Esophagus squamous epithelium (tissue), 5 donors: ENCODE measurements at places on chromosomes 12 and 14.

DNA sequence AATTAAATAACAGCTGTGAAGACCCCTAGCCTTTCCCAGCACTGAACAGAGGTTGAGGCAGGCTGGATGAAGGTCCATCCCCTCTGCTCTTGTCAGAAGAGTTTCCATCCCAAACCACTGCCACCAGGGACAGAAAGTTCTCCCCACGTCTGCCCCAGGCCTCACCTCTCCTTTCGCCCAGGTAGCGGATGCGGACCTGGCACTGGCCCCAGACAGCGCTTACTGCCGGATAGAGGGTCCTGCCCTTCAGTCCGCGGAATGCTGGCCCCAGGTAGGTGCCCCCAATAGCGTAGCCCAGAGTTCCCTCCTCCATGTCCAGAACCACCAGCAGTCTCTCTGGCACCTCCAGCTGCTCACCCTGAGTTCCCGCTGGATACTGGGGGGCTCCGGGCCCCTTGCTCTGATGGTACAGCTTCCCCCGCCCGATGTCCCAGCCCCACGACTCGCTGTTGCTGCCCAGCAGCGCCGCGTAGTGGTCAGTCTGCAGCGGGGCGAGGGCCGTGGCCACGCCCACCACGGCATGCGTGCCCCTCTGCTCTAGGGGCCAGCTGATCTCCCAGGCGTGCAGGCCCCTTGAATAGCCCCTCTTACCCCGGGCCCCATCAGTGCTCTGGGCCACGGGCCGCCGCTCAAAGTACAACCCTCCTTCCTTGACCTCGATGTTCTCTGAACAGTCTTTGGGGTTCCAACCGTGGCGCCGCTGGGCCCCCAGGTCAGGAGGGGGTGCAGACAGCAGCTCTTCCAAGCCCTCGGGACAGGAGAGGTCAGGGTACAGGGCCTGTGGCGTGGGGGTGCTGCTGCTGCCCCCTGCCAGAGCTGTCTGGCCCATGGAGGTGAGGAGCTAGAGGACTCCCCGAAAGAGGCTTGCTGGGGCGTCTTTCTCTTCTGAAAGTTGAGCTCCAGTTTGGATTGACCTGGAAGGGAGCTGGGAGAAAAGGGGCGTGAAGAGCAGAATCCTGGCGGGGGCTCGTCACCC lies 742 bp downstream of the SPSB2 start:
- no peak for DNase-seq

GRCh38 chr12:54588110-54588889 lies at the start of gene PPP1R1A:
Gene PPP1R1A, minus strand, starts transcription at chr12:54588659. Its CDS starts 171 bp downstream, at chr12:54588488.
- no peak for DNase-seq

DNA sequence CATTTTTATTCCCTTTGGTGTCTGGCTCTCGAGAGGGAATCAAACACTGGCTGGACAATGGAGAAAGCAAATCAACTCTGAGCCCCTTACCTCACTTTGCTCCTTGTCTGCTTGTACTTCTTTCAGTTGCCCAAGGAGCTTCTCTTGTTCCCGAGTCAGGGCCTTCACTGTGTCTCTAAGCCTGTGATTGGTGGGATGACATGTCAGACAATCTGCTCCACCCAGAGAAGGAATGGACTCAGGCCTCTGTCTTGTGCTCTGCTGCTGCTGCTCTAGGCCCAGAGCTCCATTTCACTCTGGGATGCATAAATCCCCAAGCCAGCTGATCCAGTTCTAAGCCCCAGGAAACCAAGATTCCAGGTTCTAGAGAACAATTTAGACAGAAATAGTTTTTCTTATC lies 7.6 kb downstream of the CALCOCO1 start:
- DNase-seq: no peak

GRCh38 chr14:99042381-99043266 lies 229.4 kb downstream of the BCL11B start:
- no peak for DNase-seq

- DNase-seq: no peak
Observed at GRCh38 chr14:22472935-22473854, 115.8 kb downstream of the DAD1 start.

DNA sequence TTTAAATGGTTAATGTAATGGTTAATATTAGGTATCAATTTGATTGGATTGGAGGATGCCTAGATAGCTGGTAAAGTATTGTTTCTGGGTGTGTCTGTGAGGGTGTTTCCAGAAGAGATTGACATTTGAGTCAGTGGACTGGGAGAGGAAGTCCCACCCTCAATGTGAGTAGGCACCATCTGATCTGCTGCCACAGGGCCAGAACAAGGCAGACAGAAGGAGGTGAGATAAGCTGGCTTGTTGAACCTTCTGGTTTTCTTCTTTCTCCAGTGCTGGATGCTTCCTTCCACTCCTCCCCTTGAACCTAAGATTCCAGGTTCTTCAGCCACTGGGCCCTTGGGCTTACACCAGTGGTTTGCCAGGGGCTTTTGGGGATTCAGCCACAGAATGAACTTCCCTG lies 756.5 kb upstream of the LRFN5 start:
- no peak for DNase-seq

- no peak for DNase-seq
Observed at GRCh38 chr12:116937640-116938039, 26.9 kb downstream of the FBXW8 start.

DNA sequence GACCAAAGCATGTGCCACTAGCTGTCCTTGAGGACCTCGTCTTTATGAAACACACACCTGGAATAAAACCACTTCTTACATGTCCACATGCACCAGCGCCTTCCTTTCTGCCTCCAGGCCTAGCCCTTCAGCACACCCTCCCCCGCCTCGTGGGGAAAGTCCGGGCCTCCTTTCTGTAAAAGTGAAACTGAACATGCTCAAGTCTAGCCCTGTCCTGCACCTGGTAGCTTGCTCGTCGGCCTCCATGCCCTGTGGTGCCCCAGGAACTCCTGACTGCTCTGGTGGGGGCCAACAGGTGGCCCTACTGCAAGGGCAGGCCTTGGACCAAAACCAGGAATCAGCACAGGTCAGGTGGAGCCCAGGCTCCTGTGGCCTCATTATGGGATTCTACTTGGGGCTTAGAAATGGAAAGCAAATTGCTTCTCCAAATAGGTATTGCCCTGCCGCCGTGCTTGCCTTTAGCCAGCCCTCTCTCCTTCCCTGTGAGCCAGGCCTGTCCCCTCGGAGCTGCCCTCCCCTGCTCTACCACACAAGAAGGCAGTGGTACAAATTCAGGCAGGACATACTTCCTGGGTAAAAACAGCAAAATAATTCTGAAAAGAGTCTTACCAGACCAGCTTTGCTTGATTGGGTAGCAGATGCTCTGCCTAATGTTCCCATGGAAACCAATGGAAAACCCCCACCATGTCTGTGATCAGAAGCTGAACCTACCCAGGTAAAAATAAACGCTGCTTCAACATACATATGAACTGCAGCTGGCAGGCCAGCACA lies 43.5 kb downstream of the ERH start:
- no peak for DNase-seq

DNA sequence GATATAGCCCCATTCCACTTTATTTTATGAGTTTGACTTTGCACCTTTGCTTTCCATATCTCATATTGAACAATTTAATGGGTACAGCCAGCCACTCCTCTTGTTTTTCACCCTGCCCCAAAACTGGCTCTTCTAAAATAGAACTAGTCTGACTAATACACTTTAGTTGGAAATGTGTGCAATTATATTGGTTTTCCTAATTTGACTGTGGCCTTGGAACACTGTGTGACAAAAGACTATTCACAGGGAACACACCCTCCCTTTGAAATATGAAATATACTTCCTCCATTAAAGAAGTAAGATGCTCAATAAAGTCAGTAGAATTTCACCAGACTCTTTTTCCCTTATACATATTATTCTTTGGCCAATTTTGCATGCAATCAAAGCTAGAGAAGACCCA lies 218.6 kb upstream of the DCN start:
- no peak for DNase-seq

GRCh38 chr14:103329401-103330347 lies 4.4 kb upstream of the EIF5 start:
- no peak for DNase-seq

DNA sequence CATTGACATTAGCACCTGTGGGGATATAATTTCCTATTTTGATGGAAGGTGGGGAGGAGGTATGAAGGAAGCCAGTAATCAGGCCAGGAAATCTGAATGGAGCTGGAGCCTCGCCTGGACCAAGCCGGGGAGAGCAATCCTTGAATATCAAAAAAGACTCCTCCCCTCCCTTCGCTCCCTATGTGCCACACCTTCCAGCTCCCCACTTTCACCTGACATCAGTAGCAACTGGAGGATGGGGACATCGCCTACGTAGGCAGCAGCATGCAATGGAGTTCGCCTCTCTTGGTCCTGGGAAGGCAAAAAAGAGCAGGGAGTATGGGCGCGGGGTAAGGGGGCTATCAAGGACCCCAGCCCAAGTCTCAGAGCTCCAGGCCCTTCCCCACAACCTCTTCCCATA lies 1.1 kb downstream of the ANKRD52 start:
- no peak for DNase-seq

DNA sequence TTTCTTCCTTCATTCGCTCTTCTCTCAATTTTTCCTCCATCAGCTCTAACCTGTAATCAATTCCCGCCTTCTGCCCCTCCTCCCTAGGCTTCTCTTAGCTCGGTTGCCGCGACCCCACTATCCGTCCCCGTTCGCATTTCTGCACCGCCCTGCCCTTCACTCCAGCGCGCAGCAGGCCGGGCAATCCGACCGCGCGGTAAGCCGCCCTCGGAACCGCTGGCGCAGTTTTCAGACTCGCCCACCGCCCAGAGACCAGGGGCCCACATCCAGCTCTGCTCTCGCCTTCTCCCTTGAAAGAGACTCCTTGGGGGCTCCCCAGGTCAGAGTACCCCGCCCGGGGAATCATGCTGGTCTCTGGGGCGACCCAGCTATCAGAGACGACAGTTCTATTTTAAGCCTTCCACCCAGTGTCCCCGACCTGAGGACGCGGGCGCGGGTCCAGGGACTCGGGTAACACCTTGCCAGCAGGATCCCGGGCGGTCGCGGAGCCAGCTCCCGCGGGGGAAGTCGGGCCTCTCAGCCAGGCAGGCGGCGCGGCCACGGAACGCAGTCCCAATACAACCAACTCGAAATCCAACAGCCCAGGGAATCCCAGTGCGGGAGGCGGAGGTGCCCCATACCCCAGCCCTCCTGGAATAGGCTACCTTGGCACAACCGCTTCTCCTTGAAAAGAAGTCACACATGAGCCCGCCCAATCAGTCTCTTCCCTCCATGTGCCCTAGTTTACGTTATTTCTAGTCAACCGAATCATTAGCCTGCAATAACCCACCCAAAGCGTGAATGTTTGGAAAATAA lies 5.7 kb upstream of the SLC38A4 start:
- no peak for DNase-seq

DNA sequence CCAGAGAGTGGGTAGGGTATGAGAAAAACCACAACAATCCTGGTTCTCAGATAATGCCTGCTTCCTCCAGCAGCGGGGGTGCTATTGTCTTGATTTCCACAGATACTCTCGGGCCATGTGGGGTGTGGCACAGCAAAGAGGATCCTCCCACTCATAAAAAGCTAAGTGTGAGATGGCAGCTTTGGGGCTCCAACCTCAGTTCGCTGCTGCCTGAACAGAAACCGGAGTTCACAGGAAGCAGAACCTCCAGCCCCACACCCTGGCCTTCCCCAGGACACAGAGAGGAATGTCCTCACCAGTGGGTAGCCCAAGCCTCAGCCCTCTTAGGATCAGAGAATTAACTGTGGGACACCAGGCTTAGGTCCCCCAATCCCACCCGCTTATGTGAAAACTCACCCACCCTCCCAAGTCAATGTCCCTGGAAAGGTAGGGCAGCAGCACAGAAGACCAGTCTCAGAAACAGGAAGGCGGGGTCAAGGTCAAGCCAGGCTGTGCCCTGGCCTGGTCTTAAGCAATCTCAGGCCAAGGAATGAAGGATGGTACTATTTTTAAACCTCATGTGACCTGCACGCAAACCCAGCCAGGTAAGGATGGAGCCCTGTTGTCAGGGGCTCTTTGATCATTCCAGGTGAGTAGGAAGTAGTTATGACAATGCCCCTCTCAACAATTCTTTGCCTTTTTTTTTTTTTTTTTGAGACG lies 9.0 kb downstream of the KCTD10 start:
- DNase-seq: no peak

DNA sequence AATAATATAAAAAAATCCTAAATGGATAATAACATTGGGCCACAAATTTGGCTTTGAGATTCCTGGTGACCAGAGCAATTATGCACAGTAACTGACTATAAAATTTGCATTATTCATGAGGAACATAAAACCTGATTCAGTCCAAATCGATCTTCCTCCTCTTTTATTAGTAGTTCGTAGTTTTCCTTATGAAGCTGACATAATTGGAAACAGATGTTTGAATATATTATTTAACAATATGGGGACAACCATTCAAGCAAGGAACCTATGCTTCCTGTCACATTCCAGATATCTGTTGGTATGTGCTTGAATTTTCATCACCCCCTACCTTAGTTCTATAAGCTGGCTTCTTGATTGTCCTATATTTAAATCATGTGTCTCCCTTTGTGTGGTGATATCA lies 34.9 kb downstream of the CCDC175 start:
- DNase-seq: no peak

- DNase-seq: no peak
Observed at GRCh38 chr14:26415618-26416123, 182.2 kb downstream of the NOVA1 start.

DNA sequence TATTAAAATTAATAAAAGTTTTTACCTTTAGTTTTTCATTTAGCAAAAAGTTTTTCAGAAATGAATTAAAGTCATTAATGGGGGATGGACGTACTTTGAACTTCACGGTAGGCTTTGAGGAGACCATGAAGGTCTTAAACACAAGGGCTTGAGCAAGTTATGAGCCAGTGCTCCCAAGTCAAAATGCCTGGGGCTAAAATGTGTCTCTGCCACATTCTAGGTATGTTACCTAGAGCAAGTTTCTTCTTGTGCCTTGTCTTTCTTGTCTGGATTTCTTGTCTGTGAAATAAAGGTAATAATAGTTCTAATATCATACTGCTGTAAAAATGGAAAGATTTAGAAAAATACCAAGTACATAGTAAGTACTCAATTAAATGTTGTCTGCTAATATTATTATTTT lies 132.7 kb upstream of the USP15 start:
- DNase-seq: no peak

DNA sequence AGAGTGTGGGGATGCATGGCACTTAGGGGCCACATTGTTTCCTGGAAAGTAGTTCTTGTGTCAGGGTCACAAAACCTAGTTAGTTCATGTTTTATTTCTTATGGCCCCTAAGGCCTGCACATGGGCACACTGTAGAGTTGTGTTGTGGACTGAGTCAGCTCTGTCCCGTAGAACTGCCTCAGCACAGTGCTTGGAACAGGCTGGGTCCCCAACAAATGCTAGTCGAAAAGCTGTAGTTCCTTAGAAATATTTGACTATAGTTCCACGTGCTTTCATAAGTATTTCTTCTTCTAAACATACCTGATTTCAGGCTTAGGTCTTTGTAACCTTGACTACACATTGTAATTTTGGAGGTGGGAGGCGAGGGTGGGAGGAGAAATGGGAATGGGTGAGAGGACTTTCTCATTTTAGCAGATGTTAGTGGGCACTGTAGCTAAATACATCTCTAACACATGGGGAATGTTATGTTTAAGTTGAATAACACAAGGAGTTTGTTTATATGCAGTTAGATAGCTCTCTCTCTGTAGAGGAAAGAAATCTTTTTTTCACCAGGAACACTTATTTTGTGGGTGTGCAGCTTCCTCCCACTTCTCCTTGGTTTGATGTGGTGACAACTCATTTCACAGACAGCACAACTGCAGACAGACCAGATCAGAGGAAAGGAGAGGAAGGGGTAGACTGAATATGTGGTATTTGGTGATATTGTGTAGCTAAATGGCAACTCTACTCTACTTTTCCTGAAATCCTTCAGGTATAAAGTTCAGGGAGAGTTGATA lies 39.5 kb upstream of the DACT1 start:
- no peak for DNase-seq
